ENCODE measurements at places on chromosomes 6 and 20. TPM values are rescaled to one million over a fixed set of nuclear protein-coding genes. Genes with fewer than 3 reads are reported as not detected.

The KIAA0408 gene
- total RNA-seq = 1.3 TPM

The VNN1 gene
- total RNA-seq = under 0.01 TPM

The VSX1 gene
- total RNA-seq = not detected

The SYNDIG1 gene
- under 0.01 TPM for total RNA-seq

The C20orf141 gene
- 0.32 TPM for total RNA-seq

The PRELID3B gene
- total RNA-seq = 61.2 TPM

The BCLAF1 gene
- total RNA-seq = 116 TPM

The RAD21L1 gene
- not detected for total RNA-seq

The SLC22A7 gene
- total RNA-seq = not detected

The RIPOR2 gene
- total RNA-seq = 5.2 TPM

Measured in fibroblast of villous mesenchyme (primary cell).